ENCODE measurements at places on chromosomes 1 and 21.

DNA sequence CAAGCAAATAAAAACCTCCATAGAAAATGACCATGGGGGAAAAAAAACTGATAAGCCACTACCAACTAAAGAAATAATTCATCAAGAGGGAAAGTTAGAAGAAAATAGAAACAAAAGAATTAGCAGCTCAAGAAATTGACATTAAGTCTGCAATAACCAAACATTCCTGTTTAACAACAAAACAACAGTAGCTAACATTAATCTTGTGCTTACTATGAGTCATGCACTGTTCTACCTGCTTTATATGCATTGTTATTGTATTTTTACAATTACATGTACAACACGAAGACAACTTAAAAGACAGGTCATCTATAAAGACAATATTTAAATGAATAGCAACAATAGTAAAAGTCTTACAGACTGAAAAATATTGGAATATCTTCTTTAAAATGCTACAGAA lies 34.4 kb upstream of the LRRC7 start:
- DNase-seq: no peak

GRCh38 chr1:52558941-52559340 lies 6.0 kb upstream of the TUT4 start:
- no peak for DNase-seq

DNA sequence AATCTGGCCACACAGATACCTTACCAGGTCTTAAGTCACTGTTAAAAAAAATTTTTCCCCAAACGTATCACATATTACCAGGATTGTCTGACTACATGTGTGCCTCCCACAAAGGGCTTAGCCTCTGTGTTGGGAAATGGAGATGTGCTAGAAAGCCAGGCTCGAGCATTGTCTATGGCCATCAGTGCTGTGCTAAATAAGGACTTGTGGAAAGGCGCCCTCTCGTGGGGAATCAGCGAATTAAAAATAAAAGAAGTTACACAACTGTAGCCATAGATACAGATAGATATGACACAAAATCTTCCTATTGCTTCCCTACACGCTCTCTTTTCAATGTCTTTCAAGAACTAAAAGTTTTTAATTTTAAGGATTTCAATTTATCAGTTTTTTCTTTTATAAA lies 47.5 kb upstream of the CRNN start:
- peak; percentile 44 for DNase-seq

DNA sequence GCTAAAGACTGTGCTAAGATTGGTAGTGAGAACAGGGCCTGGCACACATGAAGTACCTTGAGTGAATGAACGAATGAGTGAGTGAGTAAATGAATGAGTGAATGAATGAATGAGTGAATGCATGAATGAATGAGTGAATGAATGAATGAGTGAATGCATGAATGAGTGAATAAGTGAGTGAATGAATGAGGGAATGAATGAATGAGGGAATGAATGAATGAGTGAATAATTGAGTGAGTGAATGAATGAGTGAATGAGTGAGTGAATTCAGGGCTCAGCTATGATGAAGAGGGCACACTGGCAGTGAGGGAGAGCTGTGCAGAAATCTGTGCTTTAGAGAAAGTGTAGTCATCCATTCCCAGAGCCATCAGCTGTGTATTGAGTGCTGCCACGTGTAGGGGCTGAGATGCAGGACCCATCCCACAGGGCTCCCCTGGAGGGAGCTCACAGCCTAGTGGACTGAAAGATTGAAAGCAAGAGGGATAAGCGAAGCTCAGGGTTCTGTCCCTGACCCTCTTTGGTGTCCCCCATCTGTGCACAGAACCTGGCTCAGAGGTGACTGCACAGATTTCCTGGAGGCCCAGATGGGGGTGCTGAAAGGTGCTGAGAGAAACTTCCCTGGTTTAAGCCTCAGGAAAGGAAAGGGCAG lies 217.9 kb upstream of the VAMP3 start:
- DNase-seq: no peak

- DNase-seq: no peak
Observed at GRCh38 chr21:14875704-14876523, 188.9 kb downstream of the NRIP1 start.

DNA sequence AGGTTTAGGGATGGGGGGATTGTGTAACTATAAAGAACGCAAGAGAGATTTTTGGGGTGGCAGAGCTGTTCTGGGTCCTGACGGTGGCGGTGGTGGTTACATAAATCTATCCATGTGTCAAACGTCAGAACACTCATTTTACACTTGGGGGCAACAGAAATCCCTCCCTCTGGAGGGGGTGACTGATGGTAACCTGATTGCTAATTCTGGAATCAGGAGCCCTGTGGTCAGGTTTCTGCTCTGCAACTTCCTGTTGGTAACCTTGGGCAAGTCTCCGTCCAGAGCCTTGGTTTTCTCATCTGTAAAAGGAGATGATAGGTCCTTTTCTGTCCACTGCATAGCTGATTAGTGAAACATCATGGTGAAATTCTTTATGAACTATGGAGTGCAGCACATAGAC lies 40.9 kb downstream of the ALPL start:
- no peak for DNase-seq

GRCh38 chr1:77434967-77435366 lies 153.1 kb downstream of the AK5 start:
- DNase-seq: no peak

GRCh38 chr1:235336903-235337302 lies 8.5 kb downstream of the GGPS1 start:
- DNase-seq: no peak

DNA sequence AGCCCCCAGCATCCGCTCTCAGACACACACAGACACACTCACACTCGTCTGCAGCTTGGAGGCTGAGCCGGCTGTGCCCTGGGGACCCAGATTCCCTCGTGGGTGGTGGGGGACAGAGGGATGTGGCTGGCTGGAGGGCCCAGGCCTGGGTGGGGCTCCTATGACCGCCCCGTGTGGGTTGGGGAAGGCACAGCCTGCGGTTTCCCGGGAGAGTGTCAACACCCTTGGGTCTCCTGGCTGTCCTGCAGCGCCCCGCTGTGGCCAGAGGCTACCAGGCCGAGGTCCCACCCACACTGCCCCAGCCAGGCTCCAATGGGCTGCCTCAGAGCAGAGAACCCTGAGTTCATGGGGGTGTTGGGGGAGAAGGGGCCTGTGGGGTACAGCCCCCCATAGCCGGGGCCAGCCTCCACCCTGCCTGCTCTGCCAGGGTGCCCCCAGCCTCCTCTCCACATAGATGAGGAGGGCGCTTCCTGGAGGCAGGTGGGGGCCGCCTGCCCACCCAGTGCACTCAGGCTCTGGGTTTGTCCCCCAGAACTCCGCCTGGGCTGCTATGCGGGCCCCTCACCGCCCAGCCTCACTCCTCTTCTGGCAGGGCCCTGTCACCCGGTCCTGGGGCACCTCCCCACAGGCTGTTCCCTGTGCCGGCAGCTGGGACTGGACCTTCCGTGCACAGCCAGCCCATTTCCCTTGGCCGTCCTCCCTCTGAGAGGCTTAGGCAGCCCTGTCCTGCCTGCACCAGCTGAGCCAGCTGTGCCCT lies at the start of gene TTC34:
TSS of gene TTC34 (minus strand) at position 159 of the 757 bp plus-strand sequence. CDS start 866 bp downstream, outside the sequence.
- DNase-seq: peak; percentile 76

- no peak for DNase-seq
Observed at GRCh38 chr21:45451091-45451740, 46.3 kb downstream of the COL18A1 start.

DNA sequence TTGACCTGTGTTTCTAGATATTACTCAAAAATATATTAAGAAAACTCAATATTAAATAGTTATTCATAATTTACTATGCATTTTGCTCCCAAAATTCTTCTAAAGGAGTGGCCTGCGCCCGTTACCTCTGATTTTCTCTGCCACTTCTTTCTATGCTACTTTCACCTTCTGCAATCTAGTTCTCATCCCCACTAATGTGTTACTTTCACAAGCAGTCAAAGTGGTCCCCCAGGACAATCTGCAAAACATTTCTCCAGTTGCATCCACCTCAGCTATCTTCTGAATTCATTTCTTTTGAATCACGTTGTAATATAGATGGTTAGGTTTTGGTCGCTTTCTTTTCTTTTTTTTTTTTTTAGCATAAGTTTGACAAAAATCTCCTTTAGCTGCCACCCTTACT lies 13.4 kb downstream of the INSL5 start:
- DNase-seq: no peak

DNA sequence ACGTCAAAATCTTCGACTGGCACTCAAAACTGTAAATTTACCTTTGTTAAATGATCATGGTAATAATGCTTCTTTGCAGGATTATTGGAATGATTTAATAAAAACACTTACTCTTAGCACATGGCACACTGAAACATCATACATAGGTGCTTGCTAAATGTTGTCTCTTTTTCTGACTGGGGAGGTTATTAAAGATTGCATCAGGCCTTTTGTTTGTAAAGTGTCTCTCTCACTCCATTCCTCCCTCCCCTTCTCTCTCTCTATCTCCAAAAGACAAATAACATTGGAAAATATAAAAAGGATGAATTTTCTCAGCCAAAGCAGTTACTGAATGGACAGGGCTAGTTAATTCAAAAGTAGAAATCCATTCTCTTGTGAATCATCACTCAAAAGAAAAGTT lies 404.2 kb downstream of the DPYD start:
- no peak for DNase-seq

- peak; percentile 84 for DNase-seq
Observed at GRCh38 chr1:41387667-41388091, 26.4 kb downstream of the FOXO6 start.

GRCh38 chr21:33290441-33290840 lies 24.3 kb downstream of the IL10RB start:
- DNase-seq: no peak

- peak; percentile 82 for DNase-seq
Observed at GRCh38 chr1:39646232-39647081, 7.0 kb upstream of the HEYL start.

- DNase-seq: peak; percentile 53
Observed at GRCh38 chr1:46747683-46748288, 28.9 kb upstream of the EFCAB14 start.

- DNase-seq: no peak
Observed at GRCh38 chr1:110706621-110707020, 31.9 kb upstream of the KCNA3 start.

GRCh38 chr1:13901039-13901438 lies 201.1 kb downstream of the PRDM2 start:
- DNase-seq: no peak

DNA sequence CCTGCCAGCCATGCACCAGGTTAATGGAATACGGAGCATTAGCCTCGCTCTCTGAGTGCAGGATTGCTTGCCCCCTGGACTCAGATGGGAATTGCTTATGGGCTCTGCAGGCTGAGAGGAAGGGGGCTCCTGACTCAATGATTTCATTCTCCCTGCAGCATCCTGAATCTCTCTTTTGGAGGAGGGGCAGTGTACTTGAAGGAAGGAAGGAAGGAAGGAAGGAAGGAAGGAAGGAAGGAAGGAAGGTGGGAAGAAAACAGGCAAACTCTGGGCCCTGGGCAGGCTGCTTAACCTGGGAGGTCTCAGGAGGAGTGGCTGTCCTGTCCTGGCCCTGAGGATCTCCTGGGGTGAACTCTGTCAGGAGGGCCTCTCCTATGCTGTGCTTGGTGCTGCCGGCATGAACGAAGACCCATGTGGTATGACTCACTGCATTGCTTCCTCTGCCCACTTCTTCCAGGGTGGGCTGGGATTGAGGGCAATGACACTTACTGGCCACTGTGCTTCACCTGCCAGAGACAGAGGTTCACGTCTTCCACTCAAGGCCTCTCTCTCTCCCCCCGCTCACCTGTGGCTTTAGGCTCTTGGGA lies 257.1 kb upstream of the CSF3R start:
- no peak for DNase-seq

- DNase-seq: no peak
Observed at GRCh38 chr21:16873176-16873575, 639.7 kb upstream of the CXADR start.

- no peak for DNase-seq
Observed at GRCh38 chr1:208298593-208299269, 54.5 kb upstream of the PLXNA2 start.

DNA sequence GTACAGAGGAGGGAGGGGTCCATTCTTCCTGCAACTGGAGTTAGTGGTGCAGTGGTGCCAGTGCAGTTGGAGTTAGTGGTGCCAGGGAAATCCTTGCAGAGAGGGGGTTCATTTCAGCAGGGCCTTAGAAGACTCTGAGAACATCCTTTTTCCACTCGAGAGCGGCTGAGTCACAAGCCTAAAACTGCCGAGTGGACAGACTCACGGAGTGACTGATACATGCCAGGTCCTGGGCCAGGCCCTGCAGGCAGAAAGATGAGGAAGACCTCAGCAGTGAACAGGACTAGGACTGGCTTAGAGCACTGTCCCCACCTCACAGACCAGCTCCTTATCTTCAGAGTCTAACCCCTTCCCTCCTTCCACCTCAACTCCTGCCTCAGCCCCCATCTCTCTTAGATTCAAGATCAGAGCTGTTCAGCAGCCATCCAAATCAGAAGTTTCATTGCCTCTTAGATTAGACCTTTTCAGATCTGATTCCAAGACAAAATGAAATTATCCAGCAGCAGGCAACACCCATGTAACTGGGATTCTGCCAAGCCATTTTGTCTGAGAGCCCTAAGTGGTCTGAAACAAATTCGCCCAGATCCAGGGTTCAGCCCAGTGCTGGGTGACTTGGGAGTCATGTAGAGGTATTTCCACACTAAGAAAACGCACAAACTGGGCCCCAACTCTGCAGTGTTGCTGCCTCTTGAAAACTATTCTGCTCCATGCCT lies 12.7 kb upstream of the IKBKE start:
- peak; percentile 33 for DNase-seq

- DNase-seq: no peak
Observed at GRCh38 chr1:52669696-52670095, 28.5 kb downstream of the COA7 start.

GRCh38 chr1:202638019-202638700 lies 72.1 kb downstream of the SYT2 start:
- no peak for DNase-seq

DNA sequence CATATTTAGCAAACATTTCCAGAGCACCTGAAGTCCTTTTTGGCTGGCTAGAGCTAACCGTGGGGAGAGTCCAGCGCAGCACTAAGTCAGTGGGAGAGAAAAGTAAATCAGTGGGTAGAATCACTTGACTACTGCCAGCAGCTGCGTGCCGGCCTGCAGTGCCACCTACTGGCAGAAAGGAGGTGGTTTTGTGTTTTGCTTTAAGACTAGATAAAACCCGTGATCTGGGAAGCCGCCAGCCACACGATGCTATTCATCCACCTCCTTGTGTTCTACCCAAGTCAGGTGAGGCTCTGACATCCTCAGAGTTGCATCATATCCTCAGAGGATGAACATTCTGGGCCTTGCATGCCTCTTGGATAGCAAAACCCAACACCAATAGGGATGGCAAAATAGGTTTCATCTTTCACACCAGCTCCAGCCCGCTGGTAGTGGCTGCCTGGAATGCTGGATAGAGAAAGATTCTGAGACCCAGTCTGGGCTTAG lies 14.1 kb upstream of the HEYL start:
- DNase-seq: peak; percentile 64

- no peak for DNase-seq
Observed at GRCh38 chr1:40226192-40226591, 21.5 kb upstream of the TMCO2 start.

Measured in SK-N-SH (cell line).